ENCODE measurements at places on chromosomes 6 and 20.

GRCh38 chr6:137105375-137105774 lies 60.6 kb upstream of the IL20RA start:
- DNase-seq: no peak

- no peak for DNase-seq
These were observed 53.4 kb downstream of the PTCHD4 start for GRCh38 chr6:48057601-48058000.

- DNase-seq: no peak
These were observed 2.3 kb downstream of the PXDC1 start for GRCh38 chr6:3749067-3749841.

DNA sequence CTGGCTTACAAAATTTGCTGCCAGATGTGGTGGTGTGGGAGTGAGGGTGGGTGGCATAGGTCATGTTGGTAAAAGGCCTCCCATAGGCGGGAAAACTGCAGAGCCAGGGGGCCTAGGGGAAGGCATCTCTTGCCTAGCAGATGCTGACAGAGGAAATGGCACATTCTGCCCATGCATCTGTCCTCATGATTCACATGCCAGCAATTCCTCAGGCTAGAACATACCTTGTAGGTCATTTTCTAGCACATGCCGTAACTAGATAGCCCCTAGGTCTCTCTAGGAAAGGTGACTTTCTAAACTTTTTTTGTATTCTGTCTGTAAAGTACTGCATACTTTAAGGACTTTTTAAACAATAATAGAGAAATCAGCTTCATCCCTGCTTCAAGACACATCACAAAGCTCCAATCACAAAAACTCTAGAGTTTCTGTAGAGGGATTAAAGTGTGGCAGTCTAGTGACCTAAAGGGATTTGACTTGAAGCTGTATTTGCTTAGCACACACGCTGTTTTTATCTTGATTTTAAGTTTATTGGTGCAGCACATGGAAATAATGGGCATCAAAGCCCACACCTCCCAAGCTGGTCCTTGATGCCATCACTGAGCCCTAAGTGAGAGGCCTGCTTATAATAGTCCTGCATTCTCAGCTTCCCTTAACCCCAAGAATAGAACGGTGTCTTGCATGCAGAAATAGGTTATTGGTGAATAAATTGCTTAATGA lies 55.2 kb downstream of the ANKEF1 start:
- DNase-seq: no peak

- DNase-seq: no peak
These were observed 221.3 kb downstream of the CBLN4 start for GRCh38 chr20:55784036-55784435.

GRCh38 chr20:19113343-19113930 lies 99.0 kb upstream of the SLC24A3 start:
- no peak for DNase-seq

DNA sequence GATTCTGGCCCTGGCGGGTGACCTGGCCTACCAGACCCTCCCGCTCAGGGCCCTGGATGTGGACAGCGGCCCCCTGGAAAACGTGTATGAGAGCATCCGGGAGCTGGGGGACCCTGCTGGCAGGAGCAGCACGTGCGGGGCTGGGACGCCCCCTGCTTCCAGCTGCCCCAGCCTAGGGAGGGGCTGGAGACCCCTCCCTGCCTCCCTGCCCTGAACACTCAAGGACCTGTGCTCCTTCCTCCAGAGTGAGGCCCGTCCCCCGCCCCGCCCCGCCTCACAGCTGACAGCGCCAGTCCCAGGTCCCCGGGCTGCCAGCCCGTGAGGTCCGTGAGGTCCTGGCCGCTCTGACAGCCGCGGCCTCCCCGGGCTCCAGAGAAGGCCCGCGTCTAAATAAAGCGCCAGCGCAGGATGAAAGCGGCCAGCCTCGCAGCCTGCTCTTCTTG lies 868 bp upstream of the SLC2A4RG start:
- no peak for DNase-seq

GRCh38 chr6:139939189-139939979 lies 564.9 kb upstream of the CITED2 start:
- no peak for DNase-seq

- DNase-seq: no peak
These were observed 94.5 kb upstream of the F13A1 start for GRCh38 chr6:6414931-6415330.

DNA sequence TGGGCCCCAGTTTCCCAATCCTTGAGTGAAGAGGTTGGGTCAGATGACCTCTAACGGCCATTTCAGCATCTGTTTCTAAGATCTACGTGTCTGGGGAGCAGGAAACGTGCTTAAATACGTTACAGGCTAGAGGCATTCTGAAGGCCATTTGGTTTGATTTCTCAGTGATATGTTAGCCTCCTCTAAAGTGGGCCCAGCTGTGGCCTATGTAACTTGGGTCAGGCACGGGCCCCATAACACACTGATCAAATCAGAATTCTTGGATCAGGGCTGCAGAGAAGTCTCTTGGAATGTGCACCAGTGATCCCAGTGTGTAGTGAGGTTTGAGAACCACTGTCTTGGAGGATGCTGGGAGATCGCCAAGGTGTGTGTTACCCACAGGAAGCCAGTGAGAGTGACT lies 36.1 kb upstream of the TGM3 start:
- no peak for DNase-seq

GRCh38 chr6:113636357-113636824 lies 220.8 kb upstream of the MARCKS start:
- no peak for DNase-seq

- no peak for DNase-seq
These were observed 249.5 kb downstream of the BCKDHB start for GRCh38 chr6:80356000-80356399.

DNA sequence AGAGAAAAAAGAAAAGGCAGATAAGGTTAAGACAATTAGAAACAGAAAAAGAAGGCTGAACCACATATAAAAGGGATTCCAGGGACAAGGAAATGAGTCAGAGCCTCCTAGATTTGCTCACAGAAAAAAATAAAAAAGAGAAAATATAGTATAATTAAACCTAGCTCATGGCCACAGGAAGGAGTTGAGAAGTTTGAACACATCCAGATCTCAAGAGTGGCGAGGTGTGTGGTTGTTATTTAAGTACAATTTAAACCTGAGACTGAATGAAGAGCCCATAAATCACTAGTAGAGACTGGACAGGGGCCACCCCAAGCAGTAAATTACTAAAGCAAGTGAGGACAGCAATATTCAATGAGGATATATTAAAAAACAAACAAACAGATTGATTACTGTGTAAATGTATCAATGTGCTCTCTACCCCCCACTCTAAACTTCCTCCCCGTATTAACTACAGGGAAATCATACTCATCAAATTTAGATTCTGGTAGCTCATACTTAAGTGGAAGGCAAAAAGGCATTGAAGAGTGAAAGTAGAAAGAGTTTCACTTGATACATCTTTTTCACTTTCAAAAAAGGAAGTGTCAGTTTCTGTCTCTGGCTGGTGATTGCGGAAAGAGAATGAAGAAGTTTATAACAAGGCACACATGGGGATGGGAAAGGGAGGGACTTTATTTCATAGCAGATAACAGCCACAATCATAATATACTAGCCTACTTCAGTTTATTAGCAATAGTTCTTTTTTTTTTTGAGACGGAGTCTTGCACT lies 49.3 kb upstream of the SCAF8 start:
- DNase-seq: no peak

DNA sequence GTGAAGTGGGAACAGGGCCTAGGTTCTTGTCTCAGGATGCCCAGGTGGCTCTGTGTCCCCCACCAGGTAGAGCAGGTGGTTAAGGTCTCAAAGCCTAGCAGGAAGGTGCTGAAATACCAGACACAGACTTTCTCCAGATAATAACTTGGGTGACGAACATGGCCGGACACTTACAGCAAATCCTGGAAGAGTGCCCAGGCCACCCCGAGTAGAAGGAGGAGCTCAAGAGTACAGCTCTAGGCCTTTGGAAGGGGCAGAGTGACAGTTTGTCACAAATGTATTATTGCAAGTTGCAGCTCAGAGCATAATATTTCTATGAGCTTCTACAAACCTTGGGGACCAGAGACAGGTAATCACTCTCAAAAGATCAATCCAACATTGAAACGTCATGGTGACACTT lies 251.6 kb upstream of the SOX4 start:
- DNase-seq: no peak

DNA sequence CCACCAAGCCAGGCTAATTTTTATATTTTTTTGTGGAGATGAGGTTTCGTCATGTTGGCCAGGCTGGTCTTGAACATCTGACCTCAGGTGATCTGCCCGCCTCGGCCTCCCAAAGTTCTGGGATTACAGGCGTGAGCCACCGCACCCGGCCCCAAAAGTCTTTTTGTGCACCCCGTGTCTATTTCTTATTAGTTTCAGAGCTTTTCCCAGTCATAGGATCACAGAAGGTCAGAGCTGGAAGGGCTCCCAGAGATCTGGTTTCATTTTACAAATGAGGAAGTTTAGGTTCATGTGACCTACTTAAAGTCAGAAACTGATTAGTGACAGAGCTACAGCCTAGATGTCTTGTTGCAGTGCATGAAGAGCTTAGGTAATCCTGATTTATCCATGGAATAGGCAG lies 1.6 kb upstream of the OGFRL1 start:
- no peak for DNase-seq

DNA sequence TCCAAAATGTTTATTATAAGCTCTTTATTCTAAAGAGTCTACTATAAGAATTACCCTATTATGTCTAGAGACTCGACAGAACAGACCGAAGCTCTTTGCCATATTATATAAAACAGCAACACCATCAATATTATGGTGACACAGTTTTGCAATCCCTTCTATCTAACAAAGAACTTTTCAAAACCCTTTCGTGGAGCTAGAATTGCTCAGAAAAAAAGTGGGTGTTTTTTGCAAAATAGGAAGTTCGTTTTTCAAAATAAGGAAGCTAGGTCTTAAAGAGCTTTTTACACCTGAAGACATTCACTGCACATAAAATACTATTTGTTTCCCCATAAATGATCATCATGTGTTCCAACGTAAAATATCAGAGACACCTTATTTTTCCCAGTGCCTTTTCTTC lies 240.0 kb downstream of the FOXC1 start:
- no peak for DNase-seq

DNA sequence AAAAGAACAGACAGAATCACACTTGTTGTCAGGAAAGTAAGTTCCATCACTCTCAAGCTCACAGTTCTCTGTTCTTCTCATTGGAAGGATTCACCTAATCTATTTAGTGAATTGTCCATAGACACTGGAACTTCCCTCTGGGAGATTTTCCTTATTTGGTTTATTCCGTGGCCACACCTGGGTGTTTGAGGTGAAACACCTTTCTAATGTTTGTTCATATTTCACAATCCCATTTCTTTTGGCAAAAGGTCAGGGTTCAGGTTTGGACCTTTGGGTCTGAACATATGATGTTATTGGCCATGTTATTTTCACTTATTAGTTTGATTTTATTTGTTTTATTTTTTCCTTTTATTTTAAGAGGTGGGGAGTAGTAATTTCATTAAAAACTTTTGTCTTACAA lies 4.0 kb downstream of the MAS1L start:
- no peak for DNase-seq

- no peak for DNase-seq
These were observed at the start of gene BMP5 for GRCh38 chr6:55875400-55875799. BMP5 (minus strand) TSS chr6:55875590; CDS start chr6:55874865, 725 bp downstream.

DNA sequence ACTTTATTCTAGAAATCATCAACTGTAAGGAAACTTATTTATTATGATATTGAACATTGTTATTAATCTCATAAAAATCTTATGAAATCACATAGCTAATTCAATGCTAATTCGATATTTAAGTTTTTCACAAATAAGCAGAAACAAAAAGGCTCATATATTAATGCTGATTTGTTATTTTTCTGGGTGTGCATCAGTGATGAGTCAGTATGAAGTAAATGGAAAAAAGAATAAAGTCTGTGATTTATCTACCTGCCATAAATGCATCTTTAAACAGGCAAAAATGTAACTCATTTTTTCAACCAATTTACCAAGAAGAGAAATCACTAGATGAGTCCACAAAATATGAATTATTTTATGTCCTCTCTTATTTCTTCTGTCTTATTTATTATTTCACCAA lies 253.5 kb downstream of the PTPRK start:
- no peak for DNase-seq

All from NCI-H345 (cell line).